ENCODE measurements at places on chromosomes 7 and 10. TPM values are rescaled to one million over a fixed set of nuclear protein-coding genes. Genes with fewer than 3 reads are reported as not detected.

The FRMD4A gene
- 7.3 TPM for total RNA-seq

The ZNF488 gene
- 0.57 TPM for total RNA-seq

The TSPAN33 gene
- total RNA-seq, result 4.2 TPM

DNA sequence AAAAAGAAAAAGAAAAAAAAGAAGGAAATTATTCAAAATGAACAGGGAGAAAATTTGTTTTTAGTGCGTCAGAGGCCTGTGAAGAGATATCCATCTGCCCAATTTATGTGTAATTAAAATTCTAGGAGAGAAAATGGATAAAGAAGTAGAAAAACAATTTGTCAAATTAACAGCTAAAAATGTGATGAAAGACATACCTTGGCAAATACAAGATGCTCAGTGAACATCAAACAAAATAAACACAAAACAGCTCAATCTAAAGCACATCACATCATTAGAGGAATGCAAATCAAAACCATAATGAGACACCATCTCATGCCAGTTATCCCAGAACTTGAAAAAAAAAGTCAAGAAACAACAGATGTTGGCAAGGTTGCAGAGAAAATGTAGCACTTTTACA lies 472.8 kb downstream of the PAXIP1 start:
- no peaks in the 10 kb centered on the region for H3K27me3 ChIP-seq
- no peaks in the 10 kb centered on the region for H3K36me3 ChIP-seq
- DNase-seq, result no peak
- H3K27ac ChIP-seq, result no peak overlapping the region

GRCh38 chr7:16278167-16278787 lies 143.1 kb downstream of the CRPPA start:
- no peak overlapping the region for H3K27ac ChIP-seq
- H3K36me3 ChIP-seq, result no peaks in the 10 kb centered on the region
- no peaks in the 10 kb centered on the region for H3K27me3 ChIP-seq
- no peaks in the 10 kb centered on the region for H3K4me1 ChIP-seq
- no peak overlapping the region for H3K4me3 ChIP-seq

DNA sequence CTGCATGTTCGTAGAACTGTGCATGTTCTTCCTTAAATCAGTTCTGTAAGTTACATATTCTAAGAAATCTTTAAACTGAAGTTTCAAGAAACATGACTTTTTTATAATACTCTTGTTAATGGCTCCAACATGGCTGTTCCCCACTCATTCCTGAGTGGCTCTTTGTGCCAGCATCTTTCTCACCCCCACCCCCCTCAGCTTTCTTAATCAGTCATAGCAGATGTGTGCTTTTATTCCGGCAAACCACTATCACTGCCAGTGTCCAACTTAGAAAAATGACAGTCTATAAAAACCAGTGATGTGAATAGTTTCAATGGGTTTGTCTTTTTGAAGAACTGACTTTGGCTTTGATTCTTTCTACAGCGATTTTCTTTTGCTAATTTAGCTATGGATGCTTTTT lies 37.6 kb downstream of the PITRM1 start:
- no peaks in the 10 kb centered on the region for H3K27me3 ChIP-seq
- no peak overlapping the region for H3K27ac ChIP-seq
- DNase-seq, result no peak
- no peak overlapping the region for H3K4me3 ChIP-seq
- H3K36me3 ChIP-seq, result peaks cover 51% of the 10 kb centered on the region
- peaks cover 50% of the 10 kb centered on the region for H3K4me1 ChIP-seq

GRCh38 chr10:132899054-132899750 lies 43.2 kb downstream of the CFAP46 start:
- DNase-seq, result no peak
- H3K4me3 ChIP-seq, result no peak overlapping the region
- H3K27ac ChIP-seq, result no peak overlapping the region
- H3K36me3 ChIP-seq, result no peaks in the 10 kb centered on the region
- peaks cover 58% of the 10 kb centered on the region for H3K4me1 ChIP-seq

DNA sequence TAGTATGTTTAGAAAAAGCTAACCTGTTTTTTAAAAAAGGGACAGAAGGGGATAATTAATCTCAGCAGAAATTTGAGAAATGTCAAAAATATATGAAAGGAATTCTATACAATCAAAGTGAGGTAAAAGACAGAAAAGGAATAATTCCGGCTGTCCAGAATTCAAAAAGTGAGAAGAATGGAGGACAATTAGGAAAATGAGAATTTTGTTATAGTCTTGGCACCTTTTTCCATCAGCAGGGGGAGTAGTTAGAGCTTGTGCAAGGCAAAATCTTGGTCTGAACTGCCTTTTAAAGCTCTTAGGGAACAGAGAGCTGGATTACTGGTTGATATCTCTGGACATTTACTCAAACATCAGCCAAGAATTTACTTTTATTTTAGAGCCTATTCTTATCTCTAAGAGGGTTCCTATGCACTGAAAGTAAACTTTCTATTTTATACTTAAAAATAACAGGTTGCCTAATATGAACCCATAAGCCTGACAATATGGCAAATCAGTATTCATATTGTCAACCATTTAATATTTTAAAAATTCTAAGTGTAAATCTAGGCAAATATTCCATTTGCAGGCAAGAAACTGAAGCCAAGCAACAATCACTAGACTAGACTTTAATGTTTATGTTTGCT lies 185.6 kb downstream of the ANK3 start:
- no peaks in the 10 kb centered on the region for H3K36me3 ChIP-seq
- no peaks in the 10 kb centered on the region for H3K4me1 ChIP-seq
- no peak overlapping the region for H3K4me3 ChIP-seq
- H3K27me3 ChIP-seq, result no peaks in the 10 kb centered on the region
- no peak for DNase-seq

DNA sequence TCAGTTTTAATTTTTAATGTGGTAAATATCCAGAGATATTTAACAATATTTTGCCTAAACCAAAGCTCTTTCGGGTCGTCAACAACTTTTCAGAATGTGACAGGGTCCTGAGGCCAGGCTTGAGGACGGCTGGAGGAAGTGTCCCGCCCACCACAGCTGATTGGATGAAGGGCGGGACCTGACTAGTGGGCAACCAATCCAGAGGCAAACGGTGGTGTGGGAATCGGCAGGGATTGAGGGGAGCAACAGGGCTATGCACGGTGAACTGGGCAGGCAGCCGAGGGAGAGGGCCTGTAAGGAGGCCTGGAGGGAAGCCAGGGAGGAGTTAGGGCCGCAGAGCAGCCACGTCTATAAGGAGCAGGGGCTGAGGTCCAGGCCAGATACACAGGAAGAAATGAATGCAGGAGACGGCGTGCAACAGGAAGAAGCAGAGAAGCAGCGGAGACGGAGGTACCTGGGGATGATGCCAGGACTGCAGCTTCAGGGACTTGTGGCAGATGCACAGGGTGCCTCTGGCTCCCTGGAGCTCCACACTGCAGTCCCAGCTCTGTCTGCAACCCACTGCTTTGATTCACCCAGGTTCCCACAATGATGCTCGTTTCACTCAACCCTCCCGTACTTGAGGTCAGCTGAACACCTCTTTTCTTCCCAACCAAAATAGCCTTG lies 46.1 kb upstream of the ZMIZ1 start:
- no peaks in the 10 kb centered on the region for H3K36me3 ChIP-seq
- no peaks in the 10 kb centered on the region for H3K27me3 ChIP-seq
- no peak for DNase-seq
- H3K4me1 ChIP-seq, result peaks cover 15% of the 10 kb centered on the region
- no peak overlapping the region for H3K4me3 ChIP-seq

DNA sequence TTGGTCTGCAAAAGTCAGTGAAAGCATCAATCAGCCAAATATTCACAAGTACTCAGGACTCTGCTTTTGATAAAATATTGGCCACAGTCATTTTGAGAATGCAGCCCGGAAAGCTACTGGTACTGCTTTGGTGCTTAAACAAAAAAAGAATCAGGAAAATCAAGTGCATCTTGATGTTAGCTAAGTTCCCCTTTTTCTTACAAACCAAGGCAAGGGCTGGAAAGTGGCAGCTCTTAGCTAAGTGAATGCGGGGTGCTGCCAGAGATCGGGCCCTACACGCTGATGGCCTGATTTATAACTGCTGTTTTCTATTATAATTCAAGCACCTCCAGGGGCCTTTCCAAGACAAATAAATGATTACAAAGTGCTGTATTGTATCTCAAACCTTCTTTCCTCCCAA lies 136.8 kb upstream of the MGMT start:
- no peaks in the 10 kb centered on the region for H3K4me1 ChIP-seq
- no peaks in the 10 kb centered on the region for H3K36me3 ChIP-seq
- H3K27me3 ChIP-seq, result no peaks in the 10 kb centered on the region

- peak overlapping the region; percentile 36 for H3K27ac ChIP-seq
- no peak overlapping the region for H3K4me3 ChIP-seq
- H3K4me1 ChIP-seq, result no peaks in the 10 kb centered on the region
- H3K36me3 ChIP-seq, result no peaks in the 10 kb centered on the region
Measured at GRCh38 chr7:13099154-13099795, 411.8 kb downstream of the ARL4A start.

GRCh38 chr10:1608851-1609647 lies 128.3 kb downstream of the ADARB2 start:
- DNase-seq, result no peak
- no peak overlapping the region for H3K4me3 ChIP-seq
- no peaks in the 10 kb centered on the region for H3K4me1 ChIP-seq

- DNase-seq, result no peak
- peaks cover 8% of the 10 kb centered on the region for H3K4me1 ChIP-seq
- no peaks in the 10 kb centered on the region for H3K36me3 ChIP-seq
- peak overlapping the region; percentile 51 for H3K27ac ChIP-seq
- no peaks in the 10 kb centered on the region for H3K27me3 ChIP-seq
- peak overlapping the region; percentile 32 for H3K4me3 ChIP-seq
Measured at GRCh38 chr7:30915005-30915601, 3.5 kb downstream of the AQP1 start.

GRCh38 chr7:47652591-47652990 lies 70.7 kb upstream of the TNS3 start:
- no peak overlapping the region for H3K27ac ChIP-seq
- H3K27me3 ChIP-seq, result no peaks in the 10 kb centered on the region
- no peak overlapping the region for H3K4me3 ChIP-seq
- DNase-seq, result no peak
- H3K4me1 ChIP-seq, result no peaks in the 10 kb centered on the region
- no peaks in the 10 kb centered on the region for H3K36me3 ChIP-seq

GRCh38 chr10:9992661-9993060 lies 1025.0 kb upstream of the CELF2 start:
- DNase-seq, result no peak
- H3K27me3 ChIP-seq, result no peaks in the 10 kb centered on the region
